Mesothelial cell of epicardium (in vitro differentiated cells): ENCODE measurements at places on chromosomes 11 and 22. TPM values are rescaled to one million over a fixed set of nuclear protein-coding genes. Genes with fewer than 3 reads are reported as not detected.

Gene TIMM8B
- total RNA-seq: 48.8 to 51.9 TPM (median 51.5 TPM) in 3 replicates

Gene DEPDC7
- 4.7 to 5.2 TPM (median 5.1 TPM) in 3 replicates for total RNA-seq

Gene CATSPER1
- total RNA-seq: not detected in 3 replicates

Gene TLCD5
- 15.3 to 15.7 TPM (median 15.6 TPM) in 3 replicates for total RNA-seq

Gene POU2F3
- 0.55 to 0.98 TPM (median 0.86 TPM) in 3 replicates for total RNA-seq

DNA sequence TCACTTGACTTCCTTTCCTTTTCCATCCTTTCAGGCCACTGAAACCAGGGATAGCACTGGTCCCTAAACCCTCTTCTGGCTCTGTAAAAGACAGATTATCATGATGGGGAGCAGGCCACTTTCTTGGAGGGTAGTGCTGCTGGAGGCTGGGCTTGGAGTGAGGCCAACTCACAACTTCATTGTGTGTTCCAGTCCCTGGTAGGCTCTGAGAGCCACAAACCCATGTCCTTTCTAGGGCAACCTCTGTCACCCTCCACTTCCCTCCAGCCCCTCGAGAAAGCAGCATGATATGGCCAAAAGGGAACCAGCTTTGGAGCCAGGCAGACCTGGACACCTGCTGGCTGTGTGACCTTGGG, 2.3 kb downstream of the TKFC start:
- DNase-seq: no peak

GRCh38 chr11:64226507-64227051, 505 bp downstream of the NUDT22 start:
- DNase-seq: no peak

GRCh38 chr11:88359541-88359940, 22.0 kb upstream of the CTSC start:
- DNase-seq: no peak

DNA sequence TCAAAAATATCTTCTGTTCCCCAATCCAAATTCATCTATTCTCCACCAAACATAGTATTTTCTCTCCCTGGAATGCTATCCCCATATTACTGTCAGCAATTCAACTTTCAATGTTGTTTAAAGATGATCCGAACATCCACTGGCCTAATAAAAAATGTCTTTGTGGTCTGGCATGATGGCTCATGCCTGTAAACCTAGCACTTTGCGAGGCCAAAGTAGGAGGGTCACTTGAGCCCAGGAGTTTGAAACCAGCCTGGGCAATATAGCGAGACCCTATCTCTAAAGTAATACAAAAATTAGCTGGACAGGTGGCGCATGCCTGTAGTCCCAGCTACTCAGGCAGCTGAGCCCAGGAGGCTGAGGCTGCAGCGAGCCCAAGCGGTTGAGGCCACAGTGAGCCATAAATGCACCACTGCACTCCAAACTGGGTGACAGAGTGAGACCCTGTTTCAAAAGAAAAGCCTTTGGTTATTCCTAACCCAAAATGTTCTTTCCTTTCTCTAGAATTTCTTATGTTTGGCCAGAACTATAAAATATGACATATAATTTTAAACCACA, 29.8 kb downstream of the SIK3 start:
- DNase-seq: no peak

- DNase-seq: no peak
These were observed 9.4 kb upstream of the RNF185 start for GRCh38 chr22:31150615-31151014.

- no peak for DNase-seq
These were observed 50.6 kb upstream of the APOA1 start for GRCh38 chr11:116888024-116888423.

DNA sequence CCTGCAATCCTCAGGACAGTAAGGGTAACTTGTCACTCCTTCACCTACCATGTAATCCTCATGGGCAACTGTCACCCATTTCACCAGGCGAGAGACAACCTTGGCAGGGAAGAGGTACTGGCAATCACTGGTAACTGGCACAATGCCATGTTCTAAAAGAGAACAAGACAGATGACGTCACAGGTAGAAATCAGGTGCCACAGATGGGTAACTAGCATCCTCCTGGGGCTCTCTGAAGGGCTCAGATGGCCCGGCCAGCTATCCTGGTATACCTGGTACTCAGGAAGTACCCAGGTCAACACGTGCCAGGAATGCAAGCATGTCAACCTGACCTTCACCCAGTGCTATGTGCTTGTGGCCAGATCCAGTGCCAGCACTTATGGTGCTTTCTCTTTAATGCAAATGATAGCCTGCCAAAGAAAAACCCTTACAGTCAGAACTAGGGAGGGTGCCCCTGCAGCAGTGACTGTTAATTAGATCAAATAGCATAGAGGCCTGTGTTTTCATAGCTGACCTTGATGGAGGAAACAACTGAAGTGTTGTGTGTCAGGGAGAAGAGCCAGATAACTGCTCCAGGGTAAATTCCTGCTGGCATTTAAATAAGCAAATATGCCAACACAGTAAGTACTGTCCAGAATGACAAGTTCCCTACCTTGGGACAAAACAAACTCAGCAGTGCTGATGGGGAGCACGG, 36.2 kb downstream of the THOC5 start:
- DNase-seq: no peak

DNA sequence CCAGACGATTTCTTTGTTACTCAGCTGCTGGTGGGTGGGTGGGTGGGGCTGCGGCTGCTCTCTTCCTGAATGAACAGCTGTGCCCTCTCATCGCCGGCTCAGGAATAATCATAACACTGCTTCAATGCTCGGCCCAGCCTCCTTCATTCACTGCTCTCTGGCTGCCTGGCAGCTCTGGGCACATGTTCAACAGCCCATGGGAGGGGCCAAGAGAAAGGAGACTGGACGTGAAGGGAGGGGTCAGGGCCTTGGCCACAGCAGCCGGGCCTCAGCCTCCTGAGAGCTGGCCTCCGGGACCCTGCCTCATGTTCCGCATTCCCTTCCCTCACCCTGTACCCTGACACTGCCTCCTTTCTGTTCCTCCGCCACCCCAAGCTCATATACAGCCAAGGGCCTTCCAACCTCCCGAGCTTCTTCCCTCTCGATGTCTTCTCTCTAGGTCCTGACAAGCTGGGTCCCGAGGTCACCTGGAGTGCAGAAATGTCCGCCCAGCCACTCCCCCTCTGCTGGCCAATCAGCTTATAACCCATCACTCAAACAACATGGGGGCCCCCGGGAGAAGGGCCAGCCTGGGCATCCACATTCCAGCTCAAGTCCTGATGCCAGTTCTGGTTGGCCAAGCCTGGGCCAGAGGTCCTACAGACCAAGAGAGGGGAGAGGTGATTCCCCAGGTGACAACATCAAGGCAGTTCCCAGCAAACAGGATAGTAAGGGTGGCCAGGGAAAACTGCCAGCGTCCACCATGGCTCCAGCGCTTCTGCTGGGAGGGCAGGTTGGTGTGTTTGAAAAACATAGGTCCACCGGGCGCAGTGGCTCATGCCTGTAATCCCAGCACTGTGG, 3.2 kb upstream of the CSDC2 start:
- DNase-seq: no peak

- DNase-seq: no peak
These were observed 10.2 kb downstream of the SMTN start for GRCh38 chr22:31091106-31091975.

DNA sequence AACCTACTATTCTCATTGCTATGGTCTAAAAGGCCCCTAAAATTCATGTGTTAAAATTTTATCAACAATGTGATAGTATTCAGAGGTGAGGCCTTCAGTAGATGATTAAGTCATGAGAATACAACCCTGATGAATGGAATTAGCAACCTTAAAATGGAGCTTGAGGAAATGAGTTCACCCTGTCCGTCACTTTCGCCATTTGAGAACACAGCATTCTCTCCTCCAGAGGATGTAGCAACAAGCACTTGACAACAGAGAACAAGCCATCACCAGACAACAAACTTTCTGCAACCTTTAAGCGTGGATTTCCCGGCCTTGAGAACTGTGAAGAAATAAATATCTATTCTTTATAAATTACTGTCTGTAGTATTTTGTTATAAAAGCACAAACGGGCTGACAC, 197.0 kb downstream of the SBF2 start:
- no peak for DNase-seq
